ENCODE measurements at places on chromosomes 11 and 22. TPM values are rescaled to one million over a fixed set of nuclear protein-coding genes. Genes with fewer than 3 reads are reported as not detected.

Gene FOSL1
- 28.7 TPM for total RNA-seq

Gene OR10W1
- not detected for total RNA-seq

Gene CD81
- 181 TPM for total RNA-seq

DNA sequence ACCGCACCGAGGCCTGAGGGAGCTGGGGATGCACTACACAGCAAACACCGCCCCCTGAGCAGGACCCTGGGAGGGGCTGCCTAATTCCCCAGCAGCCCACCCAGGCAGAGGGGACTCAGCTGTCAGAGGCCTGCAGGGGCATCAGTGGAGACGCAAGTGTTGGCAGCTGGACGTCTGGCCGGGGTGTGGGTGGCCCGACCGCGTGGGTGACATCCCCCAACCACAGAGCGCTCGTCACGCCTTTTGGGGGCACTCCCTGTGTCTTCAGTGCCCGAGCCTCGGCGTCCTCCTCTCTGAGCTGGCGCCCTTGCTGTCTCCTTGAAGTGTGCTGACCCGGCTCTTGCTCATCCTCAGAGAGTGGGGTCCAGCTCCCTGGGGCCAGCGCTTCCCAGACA lies 150.2 kb downstream of the BRD1 start:
- H3K4me3 ChIP-seq = no peak overlapping the region
- no peak for DNase-seq
- H3K27ac ChIP-seq = no peak overlapping the region

GRCh38 chr11:123211981-123212380 lies 16.9 kb upstream of the CLMP start:
- no peak for DNase-seq
- no peak overlapping the region for H3K27ac ChIP-seq
- peaks cover 17% of the 10 kb centered on the region for H3K27me3 ChIP-seq
- no peak overlapping the region for H3K4me3 ChIP-seq
- no peaks in the 10 kb centered on the region for H3K4me1 ChIP-seq

DNA sequence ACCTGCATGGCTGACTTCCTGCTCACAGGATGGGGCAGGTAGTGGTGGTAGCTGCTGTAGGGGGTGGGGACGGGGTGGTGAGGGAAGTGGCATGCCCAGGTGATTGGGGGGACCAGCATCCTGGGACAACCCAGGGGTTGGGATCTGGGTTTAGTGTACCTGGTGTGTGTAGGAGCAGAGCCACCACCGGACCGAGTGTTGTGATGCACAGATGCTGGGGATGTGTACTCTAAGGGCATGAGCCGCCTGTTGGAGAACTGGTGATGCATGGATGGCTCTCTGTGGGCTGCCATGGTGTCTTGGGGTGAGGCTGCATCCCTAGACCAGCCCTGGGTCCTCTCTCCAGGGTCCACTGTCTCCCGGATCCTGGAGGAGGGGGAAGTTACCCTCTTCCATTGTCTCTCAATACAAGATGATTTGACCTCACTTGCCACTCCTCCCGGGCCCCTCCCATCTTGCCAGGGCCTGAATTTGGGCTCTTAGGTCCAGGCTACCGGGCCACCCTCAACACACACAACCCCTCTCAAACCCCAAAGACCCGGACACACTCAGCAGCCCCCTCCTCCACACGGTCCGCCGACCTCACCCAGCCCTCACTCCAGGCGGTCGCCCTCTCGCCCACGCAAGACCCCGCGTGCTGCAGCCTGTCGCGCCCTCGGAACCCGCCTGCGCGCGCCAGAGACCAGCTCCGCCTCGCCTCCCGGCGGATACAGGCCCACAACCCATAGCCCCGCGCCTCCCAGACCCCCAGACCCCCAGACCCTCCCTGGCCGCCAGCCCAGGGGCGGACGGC lies 619 bp downstream of the LRRC75B start:
- H3K27ac ChIP-seq = no peak overlapping the region
- H3K4me3 ChIP-seq = peak overlapping the region; percentile 44
- H3K36me3 ChIP-seq = no peaks in the 10 kb centered on the region
- no peaks in the 10 kb centered on the region for H3K4me1 ChIP-seq

DNA sequence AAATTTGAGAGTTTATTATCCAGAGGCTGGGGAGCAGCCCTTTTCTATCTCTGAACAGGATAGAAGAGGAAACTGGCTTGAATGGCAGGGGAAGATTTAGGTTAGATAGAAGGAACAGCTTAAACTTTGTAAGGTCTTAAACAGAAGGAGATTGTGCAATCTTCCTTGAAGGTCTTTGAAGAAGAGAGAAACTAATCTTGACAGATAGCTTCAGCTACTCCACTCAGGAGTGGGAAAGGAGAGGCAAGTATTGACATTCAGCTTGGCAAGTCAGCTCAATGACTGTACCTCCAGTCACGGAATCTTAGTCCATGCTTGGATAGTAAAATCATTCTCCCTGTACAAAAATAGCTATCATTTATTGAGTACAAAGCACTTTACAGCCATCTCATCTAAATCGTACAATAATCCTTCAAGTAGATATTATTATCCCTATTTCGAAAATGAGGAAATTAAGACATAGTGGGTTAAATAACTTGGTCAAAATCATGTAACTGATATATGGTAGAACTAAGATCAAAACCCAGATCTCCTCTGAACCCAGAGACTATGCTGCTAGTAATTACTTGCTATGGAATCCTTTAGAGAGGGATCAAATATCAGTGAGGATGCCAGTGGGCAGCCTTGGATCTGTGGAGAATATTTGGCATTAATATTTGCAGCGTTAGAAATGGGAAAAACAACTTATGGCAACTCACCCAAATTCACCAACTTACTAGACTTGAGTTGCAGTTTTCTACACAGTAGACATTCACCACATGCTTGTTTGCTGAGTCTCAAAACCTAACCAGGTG lies 14.6 kb downstream of the C11orf97 start:
- H3K36me3 ChIP-seq = no peaks in the 10 kb centered on the region
- no peak overlapping the region for H3K4me3 ChIP-seq
- no peaks in the 10 kb centered on the region for H3K4me1 ChIP-seq
- DNase-seq = no peak

GRCh38 chr11:132814410-132814809 lies 717.9 kb downstream of the OPCML start:
- H3K27me3 ChIP-seq = no peaks in the 10 kb centered on the region
- DNase-seq = no peak
- no peaks in the 10 kb centered on the region for H3K36me3 ChIP-seq
- H3K27ac ChIP-seq = no peak overlapping the region
- no peak overlapping the region for H3K4me3 ChIP-seq

- H3K36me3 ChIP-seq = peaks cover 78% of the 10 kb centered on the region
- no peaks in the 10 kb centered on the region for H3K4me1 ChIP-seq
- H3K4me3 ChIP-seq = no peak overlapping the region
- H3K27me3 ChIP-seq = no peaks in the 10 kb centered on the region
- peak; percentile 41 for DNase-seq
Measured at GRCh38 chr11:78564490-78565467, 9.9 kb downstream of the NARS2 start.

DNA sequence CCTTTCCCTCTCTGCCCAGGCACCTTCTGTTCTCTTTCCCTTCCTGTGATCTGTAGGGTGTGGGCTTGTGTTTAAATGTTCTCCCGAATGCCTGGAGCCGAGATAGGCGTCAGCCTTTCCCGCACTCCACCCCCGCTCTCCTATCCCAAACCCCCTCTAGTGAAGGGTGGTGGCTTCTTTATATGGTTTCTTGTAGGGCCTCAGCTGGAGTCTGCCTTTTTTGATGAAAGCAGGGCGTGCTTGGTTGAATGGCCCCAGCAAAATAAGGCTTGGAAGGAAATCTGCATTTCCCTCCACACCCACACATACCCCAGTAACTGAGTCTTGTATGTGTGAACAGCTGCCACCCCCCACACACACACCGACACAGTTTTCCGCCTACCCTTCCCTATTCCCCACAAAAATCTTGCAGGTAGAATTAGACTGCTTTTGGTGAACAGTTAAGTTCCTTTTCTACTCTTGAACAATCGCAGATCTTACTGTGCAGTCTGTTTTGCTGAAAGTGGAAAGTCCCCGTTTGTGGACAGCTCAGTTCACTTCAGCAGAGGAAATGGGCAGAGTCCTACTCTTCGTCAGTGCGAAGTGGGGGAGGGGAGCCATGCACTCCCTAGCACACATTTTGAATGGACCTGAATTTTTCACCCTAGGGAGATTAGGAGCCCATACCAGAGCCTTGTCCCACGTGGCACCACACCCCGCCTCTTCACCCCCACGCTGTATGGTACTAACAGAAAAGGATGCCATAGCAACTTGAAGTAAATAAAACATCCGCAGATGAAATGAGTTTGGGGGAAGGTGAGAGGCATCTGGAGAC lies 25.5 kb upstream of the GRK2 start:
- peaks cover 22% of the 10 kb centered on the region for H3K4me1 ChIP-seq
- H3K27me3 ChIP-seq = no peaks in the 10 kb centered on the region
- H3K36me3 ChIP-seq = peaks cover 41% of the 10 kb centered on the region
- H3K27ac ChIP-seq = peak overlapping the region; percentile 94

GRCh38 chr11:129733981-129734380 lies 81.7 kb upstream of the TMEM45B start:
- peaks cover 4% of the 10 kb centered on the region for H3K27me3 ChIP-seq

- no peak overlapping the region for H3K27ac ChIP-seq
- H3K27me3 ChIP-seq = no peaks in the 10 kb centered on the region
- DNase-seq = no peak
- no peaks in the 10 kb centered on the region for H3K4me1 ChIP-seq
- no peaks in the 10 kb centered on the region for H3K36me3 ChIP-seq
Measured at GRCh38 chr11:15224466-15224865, 109.7 kb downstream of the INSC start.

DNA sequence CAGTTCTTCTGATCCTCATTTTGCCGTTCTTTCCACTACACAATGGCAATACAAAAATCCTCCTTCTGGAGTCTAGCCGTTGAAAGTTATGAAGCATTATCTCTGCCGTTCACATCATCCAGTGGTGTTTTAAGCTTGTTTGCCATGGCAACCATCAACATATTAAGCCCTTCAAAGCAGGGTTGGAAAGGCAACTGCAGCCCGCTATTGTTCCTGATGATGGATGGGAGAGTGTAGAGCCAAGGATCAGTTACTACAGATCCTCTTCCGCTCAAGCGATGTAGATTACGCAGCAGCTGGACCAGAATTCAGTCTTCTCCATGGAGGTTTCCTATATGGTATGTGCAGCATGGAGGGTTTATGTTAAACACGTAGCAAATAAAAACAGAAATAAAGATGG lies 352.7 kb downstream of the NTM start:
- H3K27me3 ChIP-seq = no peaks in the 10 kb centered on the region
- H3K4me3 ChIP-seq = no peak overlapping the region
- H3K36me3 ChIP-seq = no peaks in the 10 kb centered on the region
- DNase-seq = no peak
- no peak overlapping the region for H3K27ac ChIP-seq

Measured in K562 (cell line).